Activated naive CD8-positive, alpha-beta T cell treated with anti-CD3 and anti-CD28 coated beads for 36 hours (primary cell): ENCODE measurements at places on chromosomes 2 and 18. TPM values are rescaled to one million over a fixed set of nuclear protein-coding genes. Genes with fewer than 3 reads are reported as not detected.

DNA sequence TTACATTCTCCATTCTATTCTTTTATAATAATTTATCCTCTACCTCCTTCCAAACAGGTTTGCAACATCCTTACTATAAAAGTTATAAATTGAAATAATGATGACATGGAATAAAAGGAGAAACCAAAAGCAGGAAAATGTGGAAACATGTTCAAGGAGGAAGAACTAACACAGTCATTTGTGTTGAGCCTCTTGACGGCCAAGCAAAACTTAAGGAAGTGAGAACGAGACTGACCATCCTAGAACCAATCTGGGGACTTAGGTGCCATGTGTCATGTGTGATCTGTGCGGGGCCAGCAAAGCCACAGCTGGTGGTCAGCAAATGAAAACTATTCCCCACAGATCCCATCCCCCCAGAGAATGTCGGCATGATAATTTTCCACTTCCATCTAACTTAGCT, 25.6 kb upstream of the FAM124B start:
- no peak for DNase-seq

- no peak for DNase-seq
Observed at GRCh38 chr18:12302391-12303147, 5.5 kb upstream of the TUBB6 start.

The ICOS gene
- 101 TPM for total RNA-seq

The QPCT gene
- 3.0 TPM for total RNA-seq

The PCARE gene
- total RNA-seq, result not detected
